ENCODE measurements at places on chromosomes 6 and 20.

GRCh38 chr6:113304116-113304515 is 553.0 kb upstream of the MARCKS start:
- DNase-seq = no peak

GRCh38 chr6:16177881-16178280 is 49.0 kb downstream of the MYLIP start:
- no peak for DNase-seq

DNA sequence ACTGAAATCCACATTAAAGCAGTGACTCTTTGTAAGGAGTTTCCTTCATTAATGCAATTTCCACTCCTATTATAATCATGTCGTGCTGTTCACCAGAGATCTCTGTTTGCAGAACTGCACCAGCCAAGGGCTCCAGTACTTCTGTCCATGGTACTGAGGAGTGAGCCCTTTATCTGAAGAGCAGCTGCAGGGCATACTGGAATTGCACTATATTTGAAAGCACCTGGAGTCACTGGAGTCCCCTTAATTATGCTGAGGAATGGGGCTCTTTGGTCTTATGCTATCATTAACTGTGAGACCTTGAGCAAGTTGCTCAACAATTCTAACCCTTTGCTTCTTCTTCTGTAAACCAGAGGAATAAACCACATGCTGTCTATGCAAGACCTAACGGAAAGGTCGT is 61.7 kb upstream of the NUP153 start:
- DNase-seq = no peak

GRCh38 chr6:90107771-90108282 is 188.8 kb downstream of the BACH2 start:
- no peak for DNase-seq

DNA sequence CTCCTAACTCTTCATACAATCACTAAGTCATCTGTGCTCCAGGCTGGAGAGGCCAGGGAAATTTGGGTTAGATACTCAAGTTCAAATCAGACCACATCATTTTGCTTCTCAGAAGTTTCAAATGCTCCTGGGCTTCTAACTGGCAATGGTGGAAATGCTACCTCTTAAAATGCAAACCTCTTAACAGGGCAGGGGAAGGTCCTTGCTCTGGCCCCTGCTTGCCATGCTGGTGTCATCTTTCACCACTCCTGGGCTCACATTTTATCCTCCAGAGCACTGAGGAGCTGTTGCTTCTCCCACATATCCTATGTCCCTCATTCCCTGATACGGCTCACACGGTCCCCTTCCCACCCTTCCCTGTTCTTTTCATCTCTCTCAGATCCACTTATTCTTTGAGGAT is 41.8 kb upstream of the NT5E start:
- no peak for DNase-seq

GRCh38 chr6:111813677-111814310 is 59.5 kb downstream of the FYN start:
- no peak for DNase-seq

GRCh38 chr6:61886608-61887259 is 399.3 kb downstream of the KHDRBS2 start:
- no peak for DNase-seq

DNA sequence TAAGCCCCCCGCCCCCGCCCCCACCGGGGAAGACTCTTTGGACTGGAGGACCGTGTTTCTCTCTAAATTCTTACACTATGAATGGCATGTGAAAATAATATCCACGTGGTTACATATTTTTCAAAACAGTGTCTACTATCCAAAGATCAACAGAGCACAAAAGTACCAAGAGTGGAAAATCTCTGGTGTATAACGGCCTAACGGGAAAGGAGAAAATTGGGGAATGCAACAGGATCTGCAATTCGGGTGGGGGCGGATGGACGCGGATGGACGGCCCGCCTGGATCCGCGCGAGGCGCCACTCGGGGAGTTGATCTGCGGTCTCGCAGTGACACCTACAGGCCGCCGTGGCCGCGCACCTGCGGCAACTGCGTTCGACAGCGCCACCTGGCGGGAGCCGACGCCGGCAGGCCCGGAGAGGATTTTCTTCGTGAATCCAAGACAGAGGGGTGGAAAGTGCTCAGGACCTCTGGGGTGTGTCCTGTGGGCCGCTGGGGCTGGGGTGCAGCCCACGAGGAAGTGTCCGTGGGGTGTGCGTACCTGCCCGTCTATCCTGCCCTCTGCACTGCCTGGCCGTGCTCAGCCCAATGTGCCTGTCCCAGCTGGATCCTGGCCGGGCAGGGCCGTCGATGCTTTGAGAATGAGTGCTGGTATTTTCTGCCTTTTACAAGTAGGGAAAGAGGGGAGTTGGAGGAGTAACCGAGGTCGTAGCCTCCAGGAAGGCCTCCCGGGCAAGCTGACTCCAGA is 18.6 kb downstream of the ANKRD60 start:
- peak; percentile 50 for DNase-seq

DNA sequence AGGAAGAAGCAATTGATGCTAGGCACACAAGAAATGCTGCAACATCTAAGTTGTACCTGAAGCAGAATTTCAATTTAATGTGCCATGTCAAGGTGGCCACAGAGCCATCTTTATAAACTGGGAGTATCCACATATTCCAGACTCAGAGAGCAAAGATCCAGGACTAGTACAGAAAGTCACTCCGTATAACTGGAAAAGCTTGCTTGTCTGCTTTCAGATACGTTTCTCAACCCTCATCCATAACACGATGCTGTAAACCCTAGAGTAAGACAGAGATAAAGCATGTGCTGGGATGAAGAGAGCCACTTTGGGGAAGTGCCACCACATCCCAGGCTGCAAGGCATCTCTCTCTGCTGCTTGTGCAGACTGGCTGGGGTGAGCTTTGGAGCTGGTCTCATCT is 134.7 kb downstream of the PACRG start:
- DNase-seq = no peak

DNA sequence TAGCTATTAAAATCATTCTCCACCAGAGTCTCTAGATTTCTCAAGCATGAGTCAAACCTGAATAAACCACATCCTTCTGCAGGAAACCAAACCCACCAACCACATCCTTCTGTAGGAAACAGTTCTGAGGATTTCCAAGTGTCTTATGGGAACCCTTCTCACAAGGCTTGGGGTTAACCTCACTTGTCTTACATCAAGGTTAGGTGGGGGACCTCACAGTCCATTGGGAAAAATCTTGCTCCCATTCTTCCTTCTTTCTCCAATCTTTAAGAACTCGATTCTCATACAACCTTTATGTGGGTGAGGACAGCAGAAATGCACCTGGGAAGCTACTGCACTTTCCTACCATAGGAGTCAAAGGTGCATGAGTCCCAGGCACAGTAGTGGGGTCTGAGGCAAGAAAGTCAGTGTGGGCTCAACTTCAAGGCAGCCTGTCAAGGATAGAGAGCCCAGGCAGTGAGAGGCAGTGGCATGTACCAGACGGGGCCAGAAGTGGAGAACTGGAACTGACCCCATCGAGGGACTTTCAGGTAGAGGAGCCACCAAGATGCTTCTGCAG is 114.5 kb downstream of the SLC22A3 start:
- no peak for DNase-seq

DNA sequence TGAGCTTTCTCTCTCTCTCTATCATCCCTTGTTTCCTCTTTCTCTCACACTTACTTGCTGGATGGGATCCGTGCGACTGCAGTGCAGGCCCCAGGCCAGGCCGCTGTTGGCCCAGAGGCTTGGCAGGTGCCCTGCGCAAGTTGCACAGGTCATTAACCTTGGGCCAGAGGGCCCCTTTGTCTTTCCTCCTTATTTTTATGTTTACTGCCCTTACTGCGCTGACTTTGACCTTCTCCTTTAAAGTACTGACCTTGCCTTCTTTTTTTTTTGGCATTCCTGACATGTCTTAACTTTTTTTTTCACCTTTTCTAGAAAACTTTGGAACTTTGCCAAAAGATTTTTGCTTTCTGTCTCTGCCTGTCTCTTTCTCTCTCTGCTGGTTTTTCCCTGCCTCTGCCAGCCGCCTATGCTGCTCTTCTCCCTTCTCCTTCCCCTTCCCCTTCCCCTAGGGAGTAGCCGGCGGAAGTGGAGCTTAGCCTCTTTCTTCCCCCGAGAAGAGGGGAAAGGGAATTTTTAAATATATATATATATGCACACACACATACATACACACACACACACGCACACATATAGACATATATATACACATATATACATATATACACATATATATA is 59.6 kb upstream of the CDH4 start:
- DNase-seq = no peak

DNA sequence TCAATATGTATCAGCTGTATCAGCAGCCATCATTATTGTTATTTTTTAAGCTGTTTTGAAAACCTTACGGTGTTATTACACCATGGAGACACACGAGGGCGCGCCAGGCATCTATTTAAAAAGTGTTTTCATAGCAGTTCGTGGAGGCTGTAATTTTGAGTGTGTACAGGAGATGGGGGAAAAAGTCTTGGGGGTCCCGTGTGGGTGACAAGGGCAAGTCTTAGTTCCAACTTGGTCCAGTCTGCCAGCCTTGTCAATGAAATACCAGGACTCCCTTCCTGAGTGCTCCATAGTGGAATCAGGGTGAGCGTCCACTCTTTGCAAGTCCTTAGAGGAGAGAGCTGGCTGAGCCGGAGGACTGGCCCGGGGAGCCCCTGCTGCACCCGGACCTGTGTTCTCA is 43.3 kb downstream of the SLC2A10 start:
- peak; percentile 44 for DNase-seq

DNA sequence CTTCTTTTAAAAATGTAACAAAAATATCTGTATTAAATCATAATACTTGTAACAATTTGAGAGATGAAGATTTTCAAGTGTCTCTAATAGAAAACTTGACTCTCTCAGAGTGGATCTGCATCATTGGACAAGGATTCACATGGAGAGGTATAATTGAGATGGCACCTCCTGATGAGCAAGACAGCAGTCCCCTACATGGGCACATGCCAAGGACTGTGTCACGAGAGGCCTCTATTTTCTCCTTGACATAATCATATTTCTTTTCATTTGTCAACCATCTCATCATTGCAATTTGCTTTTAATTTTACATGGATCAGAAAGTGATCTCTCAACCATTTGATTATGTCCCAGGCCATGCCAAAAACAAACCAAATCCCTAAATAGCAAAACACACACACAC is 206.8 kb upstream of the THEMIS start:
- no peak for DNase-seq
